NCI-H1436 (cell line): ENCODE measurements at places on chromosomes 1 and 21.

- peak; percentile 34 for DNase-seq
Observed at GRCh38 chr1:16082283-16083038, 9.0 kb upstream of the FAM131C start.

DNA sequence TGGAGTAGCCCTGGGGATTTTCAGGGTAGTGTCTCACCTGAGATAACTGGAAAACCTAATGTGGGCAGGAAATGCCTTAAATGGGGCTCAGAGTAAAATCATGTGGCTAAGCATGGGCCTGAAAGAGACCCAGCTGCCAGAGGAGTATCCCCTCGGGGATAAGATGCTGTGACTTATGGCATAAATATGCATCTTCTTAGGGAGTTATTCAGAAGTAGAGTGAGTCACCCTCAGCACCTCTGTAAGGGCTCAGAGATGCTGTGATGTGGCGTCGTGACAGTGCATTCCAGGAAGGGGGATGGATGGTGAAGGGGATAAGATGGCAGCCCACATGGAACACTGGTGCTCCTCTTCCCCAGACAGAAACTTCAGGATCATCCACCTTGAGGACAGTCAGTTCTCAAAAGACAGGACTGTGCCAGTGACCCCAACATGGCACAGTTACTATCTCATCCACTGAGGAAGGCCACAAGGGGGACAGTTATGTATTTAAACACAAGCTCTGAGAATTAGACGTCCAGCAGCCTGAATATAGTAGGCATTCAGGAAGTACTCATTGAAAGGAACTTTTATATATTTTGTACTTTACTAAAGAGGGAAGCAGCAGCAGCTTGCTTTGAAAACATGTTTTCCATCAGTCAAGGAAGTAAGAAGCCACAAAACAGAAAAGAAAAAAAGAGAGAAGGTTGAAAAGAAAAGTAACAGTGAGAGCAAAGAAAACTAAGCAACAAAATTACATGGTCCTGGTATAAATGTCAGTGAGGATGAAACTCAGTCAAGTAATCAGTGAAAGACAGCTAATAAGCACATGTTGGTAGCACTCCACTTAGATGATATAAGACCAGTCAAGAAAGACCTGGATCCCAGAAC is 8.3 kb downstream of the IL24 start:
- DNase-seq = no peak

GRCh38 chr1:114828251-114828650 is 26.4 kb upstream of the SYCP1 start:
- DNase-seq = no peak

GRCh38 chr1:87052400-87052799 is 138.0 kb downstream of the HS2ST1 start:
- no peak for DNase-seq

GRCh38 chr1:86499987-86500593 is 31.4 kb downstream of the CLCA1 start:
- peak; percentile 78 for DNase-seq

DNA sequence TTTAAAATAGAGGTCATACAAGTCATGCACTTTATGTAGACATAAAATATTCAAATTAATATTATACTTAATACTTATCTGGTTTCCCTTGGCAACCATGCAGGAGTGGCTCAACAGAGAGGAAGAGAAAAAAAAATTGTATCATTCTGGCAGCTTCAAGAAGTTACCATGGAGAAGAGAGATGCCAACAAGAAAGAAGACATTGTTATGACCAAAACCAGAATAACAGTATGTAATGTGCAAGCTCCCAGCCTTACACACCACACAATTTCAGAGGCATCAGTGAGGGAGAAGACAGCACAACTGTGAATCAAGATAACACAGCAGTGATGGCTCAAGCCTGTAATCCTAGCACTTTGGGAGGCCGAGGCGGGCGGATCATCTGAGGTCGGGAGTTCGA is 49.1 kb upstream of the RCOR3 start:
- no peak for DNase-seq

DNA sequence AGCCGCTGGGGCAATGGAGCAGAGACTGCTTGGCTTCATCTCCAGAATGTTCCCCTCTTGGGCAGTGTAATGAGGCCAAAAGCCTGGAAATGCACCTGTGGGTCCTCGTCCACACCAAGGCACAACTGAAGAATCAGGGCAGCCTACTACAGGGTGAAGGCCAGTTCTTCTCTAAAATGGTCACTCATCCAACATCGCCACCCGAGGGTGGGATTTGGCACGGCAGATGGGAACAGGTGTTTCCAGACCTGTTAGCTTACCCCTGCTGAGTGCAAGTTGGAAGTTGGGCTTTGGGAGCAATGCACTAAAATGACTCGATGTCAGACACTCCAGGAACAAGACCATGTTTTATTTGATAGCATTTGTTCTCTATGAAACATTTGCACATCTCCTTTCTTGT is 543.7 kb downstream of the NPHP4 start:
- no peak for DNase-seq

- peak; percentile 25 for DNase-seq
Observed at GRCh38 chr21:17585875-17586450, 26.7 kb downstream of the BTG3 start.

GRCh38 chr1:106637566-106637965 is 418.9 kb upstream of the PRMT6 start:
- no peak for DNase-seq

GRCh38 chr1:54998677-54999076 is at the start of gene BSND:
Gene BSND (plus strand): TSS chr1:54998933. CDS start chr1:54999187, 254 bp downstream.
- no peak for DNase-seq

DNA sequence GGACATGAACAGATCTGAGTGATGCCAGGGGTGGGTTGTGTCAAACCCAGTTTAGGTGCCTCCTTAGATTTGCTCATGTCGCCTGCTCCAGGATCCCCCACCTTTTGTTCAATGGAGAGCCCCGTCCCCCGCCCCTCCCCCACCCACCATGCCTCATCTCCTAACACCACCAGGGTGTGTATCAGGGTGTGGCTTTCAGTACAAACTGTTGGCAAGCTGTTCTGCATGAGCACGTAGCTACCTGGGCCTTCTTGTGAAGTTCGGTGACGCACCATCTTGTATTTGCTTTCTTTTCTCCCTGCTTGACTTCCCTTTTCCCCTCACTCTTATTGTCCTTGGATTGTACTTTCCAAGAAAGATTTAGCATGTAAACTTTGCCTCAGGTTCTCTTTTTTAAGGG is 94.8 kb downstream of the EBNA1BP2 start:
- DNase-seq = no peak

- no peak for DNase-seq
Observed at GRCh38 chr1:234716908-234717375, 107.0 kb upstream of the IRF2BP2 start.

GRCh38 chr21:44011579-44012473 is at the start of gene TRAPPC10:
Gene TRAPPC10 (plus strand): TSS chr21:44012309. CDS start chr21:44012494, 185 bp downstream.
- DNase-seq = peak; percentile 74
